ENCODE measurements at places on chromosomes 12 and 14.
A peak's percentile ranks its signal among the peaks of the same experiment; 100 is the strongest.

DNA sequence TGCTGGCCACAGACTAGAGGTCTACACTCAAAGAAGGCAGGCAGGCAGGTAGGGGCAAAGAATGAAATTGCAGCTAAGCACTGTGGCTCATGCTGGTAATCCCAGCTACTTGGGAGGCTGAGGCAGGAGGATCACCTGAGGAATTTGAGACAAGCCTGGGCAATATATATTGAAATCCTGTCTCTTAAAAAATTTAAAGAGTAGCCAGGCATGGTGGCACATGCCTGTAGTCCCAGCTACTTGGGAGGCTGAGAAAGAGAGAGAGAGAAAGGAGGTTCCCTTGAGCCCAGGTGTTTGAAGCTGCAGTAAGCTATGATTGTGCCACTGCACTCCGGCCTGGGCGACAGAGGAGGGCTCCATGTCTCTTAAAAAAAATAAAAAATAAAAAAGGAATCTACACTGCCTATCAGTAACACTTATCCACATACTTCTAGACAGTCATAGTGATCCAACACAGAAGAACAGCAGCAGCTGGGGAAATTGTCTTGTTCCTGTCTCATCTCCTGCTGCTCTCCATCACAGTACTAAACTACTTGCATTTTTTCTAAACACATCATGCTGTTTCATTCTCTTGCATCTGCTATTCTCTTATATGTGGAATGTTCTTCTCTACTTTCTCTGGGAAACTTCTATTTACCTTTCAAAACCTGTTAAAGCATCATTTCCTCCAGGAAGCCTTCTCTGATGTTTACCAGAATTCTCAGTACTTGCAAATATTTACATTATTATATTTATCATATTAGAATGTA lies 57.2 kb downstream of the ATF7 start:
- no peak for DNase-seq

- no peak for DNase-seq
These were observed 13.6 kb upstream of the NUAK1 start for GRCh38 chr12:106152334-106152733.

- no peak for DNase-seq
These were observed 75.2 kb downstream of the CMAS start for GRCh38 chr12:22121224-22121623.

DNA sequence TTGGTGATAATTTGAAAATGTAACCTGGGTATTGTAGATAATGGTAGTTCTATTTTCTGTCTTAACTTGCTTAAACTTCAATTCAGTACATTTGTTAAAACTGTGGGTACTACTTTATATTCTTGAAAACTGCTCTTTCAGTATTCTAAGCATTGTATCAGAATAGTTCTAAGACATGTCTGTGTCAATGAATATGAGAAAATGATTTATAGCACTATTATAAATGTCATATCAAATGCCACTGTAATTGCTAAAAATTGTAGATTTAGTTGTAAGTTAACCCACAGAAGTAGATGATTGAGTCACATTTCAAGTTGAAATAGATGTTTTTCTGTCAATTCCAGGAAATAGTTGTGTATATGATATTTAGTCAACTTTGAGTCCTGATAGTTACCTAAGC lies 2.4 kb downstream of the NAA30 start:
- DNase-seq = no peak

- DNase-seq = no peak
These were observed 365.6 kb downstream of the DPF3 start for GRCh38 chr14:72528059-72528862.

DNA sequence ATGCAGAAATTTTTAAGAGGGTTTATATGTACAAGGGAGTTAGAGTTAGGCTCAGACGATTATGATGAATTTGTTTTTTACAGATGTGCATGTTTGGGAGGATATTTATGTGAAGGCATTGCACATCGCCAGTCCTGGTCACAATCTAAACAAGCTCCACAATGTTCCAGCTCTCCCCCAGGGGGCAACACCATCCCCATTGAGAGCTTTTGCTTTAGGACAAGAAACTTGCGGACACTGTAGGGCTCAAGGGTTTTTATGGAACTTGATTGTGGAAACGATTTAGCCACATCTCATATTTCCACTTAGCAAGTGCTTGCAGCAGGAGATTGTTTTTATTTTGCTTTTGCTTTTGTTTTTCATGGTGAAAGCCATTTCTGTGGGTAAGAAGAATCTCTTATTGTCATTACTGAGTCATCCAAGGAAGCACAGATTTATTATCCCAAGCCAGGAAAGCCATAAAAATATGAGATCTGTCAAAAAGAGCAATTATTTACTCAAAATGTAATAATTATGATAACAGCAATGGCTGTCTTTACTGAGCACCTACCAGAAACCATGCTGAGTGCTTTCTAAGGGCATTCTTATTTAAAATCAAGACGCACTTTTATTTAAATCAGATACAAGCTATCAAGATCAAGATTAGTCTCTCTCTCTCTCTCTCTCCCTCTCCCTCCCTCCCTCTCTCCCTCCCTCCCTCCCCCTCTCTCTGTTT lies 276.7 kb upstream of the SRRM4 start:
- no peak for DNase-seq

DNA sequence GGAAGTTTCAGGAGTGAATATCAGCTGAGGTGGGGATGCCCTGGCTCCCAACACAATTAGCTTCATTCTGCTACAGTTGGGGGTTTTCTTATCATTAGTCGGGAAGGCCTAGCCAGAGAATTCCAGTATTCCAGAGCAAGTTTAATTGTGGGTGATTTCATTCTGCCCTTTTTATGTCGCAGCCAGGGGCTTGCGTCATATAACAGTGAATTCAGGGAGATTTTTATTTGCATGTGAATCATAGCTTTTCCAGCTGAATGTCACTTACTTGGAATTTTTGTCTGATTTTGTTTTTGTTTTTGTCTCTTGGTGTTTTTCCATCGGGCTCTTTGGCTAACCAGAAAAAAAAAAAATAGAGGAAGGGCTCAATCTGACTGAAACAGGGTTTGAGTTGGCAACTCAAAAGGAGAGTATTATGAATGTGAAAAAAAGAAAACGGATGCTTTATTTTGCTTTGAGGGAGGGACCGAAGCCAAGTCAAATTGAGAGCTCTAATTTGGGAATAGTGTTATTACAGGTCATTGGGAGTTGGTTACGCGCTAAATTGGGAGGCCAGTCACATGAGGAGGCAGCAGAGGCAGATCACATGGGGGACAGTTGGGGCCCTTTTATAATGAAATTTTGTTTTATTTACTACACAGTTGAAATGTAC lies 119.4 kb downstream of the SAMD4A start:
- DNase-seq = no peak

DNA sequence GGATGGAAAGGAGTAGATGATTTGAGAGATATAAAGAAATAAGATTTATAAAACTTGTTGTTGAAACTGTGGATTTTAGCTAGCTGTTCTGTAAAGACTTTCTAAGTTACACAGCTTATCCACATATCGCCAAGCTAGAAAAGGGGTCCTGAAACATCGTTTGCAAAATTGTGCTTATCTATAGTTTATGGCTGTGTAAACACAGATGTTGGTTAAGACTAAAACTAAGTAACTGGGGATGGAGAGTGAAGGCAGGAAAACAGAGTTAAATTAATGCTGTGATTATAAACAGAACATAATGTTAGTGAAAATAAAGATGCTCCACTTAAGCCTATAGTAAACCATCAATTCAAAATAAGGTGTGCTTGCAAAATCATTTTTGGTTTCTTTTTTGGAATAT lies 311.3 kb upstream of the DDHD1 start:
- no peak for DNase-seq

- DNase-seq = no peak
These were observed at the start of gene KCNK10 for GRCh38 chr14:88323086-88323522. KCNK10 (minus strand) TSS chr14:88323269; CDS start chr14:88322798, 471 bp downstream.

DNA sequence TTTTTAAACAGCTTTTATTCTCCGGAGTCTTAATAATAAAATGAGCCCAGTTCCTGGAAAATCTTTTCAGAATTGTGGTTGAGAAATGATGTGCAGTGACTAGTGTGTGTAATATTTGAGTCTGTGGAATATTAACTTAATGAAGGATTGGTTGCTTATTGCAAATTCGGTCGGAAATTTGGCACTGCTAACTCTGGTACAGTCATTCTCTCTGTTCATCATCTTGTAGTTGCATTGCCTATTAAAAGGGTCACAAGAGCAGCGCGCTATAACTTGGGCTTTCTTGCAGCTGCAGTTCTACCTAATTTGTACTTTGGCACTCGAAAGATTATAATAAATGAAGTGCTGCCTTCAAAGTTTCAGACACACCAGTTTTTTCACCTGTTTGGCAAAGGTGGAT lies 146.0 kb downstream of the FLRT2 start:
- DNase-seq = no peak

- DNase-seq = no peak
These were observed 1.6 kb upstream of the KRT3 start for GRCh38 chr12:52797529-52797894.

DNA sequence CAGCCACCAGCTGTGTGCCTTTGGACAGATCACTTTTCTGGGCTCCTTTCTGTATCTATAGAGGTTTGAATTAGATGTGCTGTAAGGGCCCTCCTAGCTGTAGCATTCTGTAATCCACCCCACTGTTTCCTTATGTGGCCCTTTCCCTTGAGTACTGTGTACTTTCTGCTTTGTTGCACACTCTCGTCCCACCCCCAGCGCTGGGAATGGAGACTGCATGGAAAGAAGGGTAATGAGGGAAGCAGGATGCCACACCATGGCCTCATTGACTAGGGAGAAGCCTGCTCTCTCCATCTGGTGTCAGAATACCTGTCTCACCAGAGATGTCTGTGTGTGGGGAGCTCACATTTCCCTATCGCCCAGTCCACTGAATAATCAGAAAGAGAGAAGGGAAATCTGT lies 13.6 kb upstream of the GALNT16 start:
- DNase-seq = no peak

DNA sequence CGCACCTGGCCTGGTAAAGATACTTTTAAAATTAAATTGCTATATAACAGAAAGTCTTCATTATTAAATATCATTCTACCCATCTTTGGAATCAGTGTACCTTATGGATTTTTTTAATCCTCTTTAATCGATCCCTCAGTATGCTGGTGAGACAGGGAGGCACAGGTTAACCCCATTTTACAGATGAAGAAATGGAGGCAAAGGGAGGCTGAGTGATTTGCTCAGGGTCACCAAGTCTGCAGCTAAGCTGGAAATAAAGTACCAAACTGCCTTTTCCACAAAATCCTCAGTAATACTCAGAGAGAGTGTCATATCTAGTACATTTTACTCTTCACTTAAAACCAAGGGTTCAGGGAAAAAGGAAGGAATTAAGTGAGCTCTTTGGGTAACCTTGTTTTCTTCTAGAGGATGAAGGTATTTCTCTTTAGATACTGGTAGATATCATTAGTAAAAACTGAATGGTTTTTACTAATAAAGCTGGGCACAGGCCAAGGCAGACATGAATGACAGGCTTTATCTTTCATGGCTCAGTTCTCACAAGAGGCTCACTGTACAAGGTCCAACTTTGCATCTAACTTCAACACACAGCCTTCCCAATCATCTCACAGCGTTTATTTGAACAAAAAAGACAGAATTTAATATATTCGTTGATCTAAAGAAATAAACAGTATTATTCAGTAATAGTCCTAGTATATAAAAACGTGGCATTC lies 35.3 kb upstream of the TTC7B start:
- no peak for DNase-seq

DNA sequence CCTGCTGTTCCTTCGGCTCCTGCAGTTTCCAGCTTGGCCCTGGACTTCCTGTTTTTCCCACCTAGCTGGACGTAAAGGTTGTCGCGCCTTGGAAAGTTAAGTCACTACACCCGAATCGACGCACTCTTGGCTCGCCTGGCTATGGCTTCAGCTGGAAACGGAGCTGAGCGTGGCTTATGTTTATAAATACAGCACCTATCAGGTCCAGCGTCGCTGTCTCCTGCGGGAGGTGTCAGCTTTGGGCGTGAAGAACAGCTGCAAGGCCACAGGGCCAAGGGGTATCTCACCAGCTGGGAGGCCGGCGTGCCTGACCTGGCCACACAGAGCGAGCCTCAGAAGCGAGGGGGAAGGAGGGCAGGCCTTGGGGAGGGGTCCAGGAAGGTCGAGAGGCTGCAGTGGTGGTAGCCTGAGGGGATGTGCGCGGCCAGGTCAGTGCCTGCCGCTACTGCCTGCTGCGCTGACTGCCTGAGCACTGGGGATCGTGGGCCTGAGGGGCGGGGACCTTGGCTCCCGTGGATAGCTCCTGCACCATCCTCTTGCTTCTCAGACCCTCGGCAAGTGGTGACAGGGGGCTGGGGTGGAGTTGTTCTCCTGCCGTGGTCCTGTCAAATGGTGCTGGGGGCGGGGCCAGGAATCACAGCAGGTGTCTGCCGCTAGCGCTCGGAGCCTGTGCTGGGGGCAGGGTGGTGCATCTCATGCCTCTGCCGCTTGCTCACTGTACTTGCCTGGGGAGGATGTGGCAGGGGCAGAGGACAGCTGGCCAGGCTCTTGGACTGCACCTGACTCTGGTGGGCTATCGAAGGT lies 12.5 kb downstream of the PACS2 start:
- DNase-seq = no peak

GRCh38 chr14:76467711-76468155 lies 91.8 kb downstream of the ESRRB start:
- DNase-seq = no peak

- peak; percentile 4 for DNase-seq
These were observed 1.5 kb upstream of the HSP90B1 start for GRCh38 chr12:103928682-103929045.

DNA sequence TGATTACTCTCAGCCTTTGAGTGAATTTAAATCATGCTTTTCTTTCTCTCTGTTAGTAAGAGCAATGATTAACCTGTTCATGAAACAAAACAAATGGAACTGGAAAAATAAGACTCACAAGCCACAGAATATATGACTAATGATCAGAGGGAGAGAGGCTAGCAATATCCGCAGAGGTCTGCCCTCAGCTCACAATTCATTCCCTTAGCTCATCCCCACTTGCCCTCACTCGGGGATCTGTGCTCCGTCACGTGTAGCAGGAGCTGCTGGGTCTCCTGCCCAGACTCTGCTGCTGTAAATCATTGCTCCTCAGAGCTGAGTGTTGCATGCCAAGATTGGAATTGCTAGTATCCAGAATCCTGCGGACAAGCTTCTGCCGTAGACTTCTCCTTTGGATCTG lies 53.1 kb upstream of the GNG2 start:
- no peak for DNase-seq

- DNase-seq = peak; percentile 38
These were observed 63.6 kb upstream of the DLK1 start for GRCh38 chr14:100662879-100663760.

DNA sequence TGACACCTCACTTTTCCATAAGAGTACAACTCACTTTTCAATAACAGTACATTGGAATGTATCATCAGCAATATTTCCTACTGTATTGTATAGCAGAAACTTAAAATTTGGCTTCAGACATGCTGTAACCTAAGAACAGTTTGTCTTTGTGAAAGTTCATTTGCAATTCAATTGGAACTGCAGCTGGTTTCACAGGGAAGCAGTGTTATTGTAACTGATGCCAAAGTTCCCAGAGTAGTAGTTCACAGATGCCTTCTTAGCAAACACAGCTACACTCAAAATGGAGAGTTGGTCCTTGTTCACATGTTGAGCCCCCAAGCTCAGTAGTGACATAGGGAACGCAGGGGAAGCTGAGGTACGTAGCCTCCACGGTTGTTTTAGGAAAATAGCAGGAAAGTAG lies 23.3 kb downstream of the PPP1R36 start:
- DNase-seq = no peak
